RCC 7860 (cell line): ENCODE measurements at places on chromosomes 2 and 18.
A peak's percentile ranks its signal among the peaks of the same experiment; 100 is the strongest.

DNA sequence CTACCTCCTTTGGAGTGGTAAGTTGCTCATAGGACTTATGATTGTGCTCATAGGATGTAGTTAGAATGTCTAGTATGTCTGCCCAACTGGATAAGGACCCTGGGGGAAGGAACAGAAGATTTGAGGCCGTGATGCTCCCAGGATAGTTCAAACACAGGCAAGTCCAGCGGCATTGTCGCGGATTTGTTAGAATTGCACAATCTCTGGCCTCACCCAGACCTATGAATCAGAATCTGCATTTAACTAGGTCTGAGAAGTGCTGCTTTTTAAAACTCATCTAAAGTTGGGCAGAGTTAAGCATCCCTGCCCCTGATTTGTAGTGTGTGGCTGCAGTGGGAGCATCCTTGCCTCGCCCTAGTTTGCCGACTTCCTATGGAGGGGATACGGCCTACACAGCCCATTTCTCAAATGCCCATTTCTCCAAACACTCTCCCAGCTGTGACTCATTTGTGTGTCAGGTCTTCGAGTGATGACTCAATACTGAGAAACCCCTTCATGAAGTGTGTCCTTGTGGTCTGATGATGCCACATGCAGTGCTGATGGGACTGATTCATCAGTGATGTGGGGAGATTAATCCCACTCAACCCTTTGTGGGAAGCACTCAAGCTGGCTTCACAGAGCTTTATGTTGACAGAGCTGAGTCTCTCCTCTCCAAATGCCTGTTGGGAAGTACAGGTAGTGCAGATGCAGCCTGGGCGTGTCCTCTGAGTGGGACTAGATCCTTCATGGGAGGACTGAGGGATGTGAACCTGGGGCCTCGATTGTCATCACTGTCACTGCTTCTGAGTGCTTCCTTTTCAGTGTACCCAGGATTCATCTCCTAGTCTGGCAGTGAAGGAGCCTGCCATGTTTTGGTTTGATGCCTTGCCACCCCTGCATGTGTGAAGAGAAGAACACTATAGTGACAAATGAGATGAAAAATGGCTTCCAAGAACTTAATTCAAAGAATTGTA is 18.7 kb downstream of the SMIM21 start:
- DNase-seq, result peak; percentile 95

- no peak for DNase-seq
These were observed 151.3 kb downstream of the KCTD1 start for GRCh38 chr18:26397019-26397418.

DNA sequence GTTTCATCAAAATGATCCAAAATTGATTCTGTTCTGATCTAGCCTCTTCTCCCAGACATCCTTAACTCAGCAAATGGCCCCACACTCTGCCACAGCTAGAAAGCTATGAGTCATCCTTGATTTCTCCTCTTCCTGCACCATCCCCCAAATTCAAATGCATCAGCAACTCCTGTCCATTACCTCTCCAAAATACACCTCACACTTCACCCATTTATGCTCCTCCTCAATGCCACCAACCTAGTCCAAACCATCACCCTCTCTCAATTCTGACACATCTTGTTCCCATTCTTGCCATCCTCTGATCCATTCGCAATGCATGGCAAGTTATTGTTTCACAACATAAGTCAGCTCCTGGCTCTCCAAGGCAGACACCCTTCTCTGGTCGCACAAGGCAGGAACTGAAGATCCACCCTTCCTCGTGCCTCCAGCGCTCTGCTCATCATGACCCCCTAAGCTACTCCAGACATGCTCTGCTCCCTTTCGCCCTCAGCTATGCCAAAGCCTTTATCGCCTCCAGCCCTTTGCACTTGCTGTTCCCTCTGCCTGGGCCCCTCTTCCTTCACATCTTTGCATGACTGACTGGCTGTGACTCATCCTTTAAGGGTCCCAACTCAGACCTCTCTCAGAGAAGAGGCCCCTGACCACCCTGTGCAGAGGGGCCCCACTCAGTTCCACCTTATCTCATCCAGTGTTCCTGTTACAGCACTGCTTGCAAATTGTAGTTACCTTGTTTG is 83.6 kb downstream of the MREG start:
- peak; percentile 18 for DNase-seq

DNA sequence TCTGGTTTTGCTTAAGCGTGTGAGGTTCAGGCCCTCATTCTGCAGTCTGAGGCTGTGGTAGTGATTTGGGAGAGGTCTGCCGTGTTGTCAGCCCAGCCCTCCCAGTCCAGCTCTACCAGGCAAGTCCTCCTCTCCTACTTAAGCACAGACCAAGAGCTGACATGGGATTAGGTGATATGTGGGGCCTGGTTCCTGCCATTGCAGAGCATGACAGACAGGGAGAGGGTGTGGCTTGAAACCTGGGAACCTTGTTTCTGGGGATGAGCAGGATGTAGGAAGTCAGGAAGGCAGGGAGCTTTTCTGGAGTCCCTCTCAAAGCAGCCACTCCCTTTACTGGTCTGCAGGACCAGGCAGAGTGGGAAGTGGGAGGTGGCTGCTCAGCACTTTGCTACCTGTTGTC is 38.6 kb downstream of the PTPRM start:
- no peak for DNase-seq

DNA sequence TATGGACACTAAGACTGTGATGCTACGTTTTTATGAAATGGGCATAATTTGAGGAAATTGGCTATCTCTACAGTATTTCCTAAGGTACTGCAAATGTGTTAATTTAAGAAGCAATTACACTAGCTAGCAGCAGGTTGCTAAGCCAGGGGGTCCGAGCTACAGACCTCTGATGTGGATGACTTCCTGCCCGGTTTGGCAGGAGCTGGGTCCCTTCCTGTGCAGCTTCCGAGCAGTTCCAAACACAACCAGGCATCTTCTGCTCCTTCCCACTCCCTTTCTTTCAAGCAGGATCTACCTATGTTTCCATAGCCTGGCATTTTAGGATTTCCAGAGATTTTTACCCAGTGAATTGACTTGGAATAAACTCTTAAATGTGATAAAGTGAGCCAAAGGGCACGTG is 55.7 kb downstream of the SCN2A start:
- DNase-seq, result no peak

DNA sequence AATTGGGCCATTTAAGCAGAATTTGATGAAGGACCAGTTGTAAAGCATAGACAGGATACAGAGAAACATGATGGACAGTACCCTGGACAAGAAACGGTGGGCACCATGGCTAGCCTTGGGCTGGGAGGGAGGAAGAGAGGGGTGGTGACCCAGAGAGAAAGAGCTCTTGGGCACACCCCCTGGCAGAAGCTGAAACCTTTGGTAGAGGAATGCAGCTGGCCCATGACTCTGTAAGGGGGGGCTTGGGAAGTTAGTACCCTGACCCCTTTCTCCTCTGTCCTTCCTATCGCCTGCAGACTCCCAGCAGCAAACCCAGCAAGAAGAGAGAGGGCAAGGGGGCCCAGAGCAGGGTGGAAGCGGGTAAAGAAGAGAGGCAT is 32.6 kb downstream of the MRPL44 start:
- DNase-seq, result no peak
